ENCODE measurements at places on chromosomes 2 and 18.

GRCh38 chr2:61419129-61419528 is 51.8 kb downstream of the USP34 start:
- DNase-seq = no peak

DNA sequence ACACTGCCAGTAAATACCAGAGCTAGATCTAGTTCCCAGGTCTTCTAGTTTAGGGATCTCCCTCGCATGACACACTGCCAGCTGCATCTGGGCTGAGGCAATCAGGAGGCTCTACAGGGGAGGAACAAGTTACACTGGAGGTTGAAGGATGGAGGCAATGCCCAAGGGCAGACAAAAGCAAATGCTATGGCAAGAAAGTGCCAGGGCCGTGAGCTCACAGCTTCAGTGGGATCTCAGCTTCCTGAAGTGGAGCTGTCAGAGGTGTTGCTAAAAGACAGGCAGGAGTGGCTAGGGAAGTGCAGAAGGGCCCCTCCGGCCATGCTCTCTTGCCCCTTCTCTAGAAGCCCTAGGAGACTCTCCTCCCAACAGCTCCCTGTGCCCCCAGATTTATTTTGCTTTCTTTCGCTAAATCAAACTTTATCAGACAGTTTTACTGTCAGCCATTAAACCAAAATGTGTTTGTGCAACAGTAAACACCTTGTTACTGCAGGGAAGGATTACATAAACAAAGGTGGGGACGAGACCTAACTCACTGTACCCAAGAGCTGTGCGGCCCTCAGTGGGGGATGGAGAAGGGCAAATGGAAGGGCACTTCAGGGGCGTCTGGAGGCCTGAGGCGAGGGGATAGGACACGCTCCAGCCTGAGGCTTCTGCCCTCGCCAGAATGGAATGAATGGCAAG is 39.4 kb upstream of the PKDCC start:
- no peak for DNase-seq

GRCh38 chr2:29920631-29921559 is 491 bp downstream of the ALK start:
- peak; percentile 67 for DNase-seq

GRCh38 chr2:164737612-164738081 is 104.0 kb downstream of the COBLL1 start:
- peak; percentile 88 for DNase-seq

DNA sequence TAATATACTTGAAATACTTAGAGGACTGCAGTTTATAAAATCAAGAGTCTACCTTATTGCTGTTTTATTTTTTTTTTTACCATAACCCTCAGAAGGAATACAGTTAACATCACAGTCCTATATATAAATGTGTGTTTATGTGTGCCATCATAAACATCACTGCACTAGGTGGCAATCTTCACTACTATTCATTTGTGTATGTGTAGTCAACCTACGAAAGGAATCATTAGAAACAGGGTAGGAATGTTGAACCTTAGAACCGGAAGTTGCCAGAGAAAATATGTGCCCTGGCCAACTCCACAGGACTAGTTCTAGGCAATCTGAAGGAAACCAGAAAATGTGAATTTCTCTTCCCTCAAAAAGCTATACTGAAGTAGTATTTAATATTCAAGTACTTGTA is 3.4 kb downstream of the GEN1 start:
- no peak for DNase-seq

GRCh38 chr18:58190842-58191530 is 147.0 kb downstream of the NEDD4L start:
- DNase-seq = peak; percentile 70

GRCh38 chr2:120508567-120509041 is 162.7 kb downstream of the INHBB start:
- DNase-seq = no peak

DNA sequence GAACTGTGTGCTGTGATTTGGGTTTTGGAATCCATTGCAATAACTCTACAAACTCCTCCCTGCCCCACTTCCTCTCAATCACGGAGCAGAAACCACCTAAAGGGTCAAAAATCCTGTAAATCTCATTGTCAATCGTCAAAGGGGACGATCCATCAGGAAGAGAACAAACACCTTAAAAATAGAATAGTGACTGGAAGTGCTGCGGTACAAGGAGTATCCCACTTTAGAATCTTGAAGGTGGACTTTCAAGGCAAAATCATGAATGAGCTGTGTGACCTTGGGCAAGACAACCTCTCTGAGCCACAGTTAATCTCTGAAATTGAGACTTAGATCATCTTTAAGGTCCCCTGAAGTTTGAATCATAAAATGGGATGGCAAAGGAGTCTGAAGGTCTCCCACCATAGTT is 5.9 kb downstream of the PMAIP1 start:
- DNase-seq = no peak

DNA sequence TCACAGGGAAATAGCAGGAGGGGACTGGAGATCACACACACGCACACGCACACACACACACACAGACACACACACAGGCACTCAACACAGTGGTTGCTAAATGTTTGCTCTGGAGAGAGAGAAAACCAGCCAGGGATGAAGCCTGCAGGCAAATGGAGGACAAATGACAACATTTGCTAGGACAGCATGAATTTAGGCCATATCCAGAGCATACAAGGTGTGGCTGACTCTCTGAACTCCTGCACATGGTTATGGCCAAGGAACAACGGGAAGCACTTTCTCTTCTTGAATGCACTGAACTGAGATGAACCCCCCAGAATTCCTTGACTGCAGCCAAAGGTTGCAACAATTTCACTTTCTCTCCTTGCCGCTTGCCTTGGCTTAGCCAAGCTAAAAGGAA is 230.0 kb upstream of the RASGRP3 start:
- no peak for DNase-seq

DNA sequence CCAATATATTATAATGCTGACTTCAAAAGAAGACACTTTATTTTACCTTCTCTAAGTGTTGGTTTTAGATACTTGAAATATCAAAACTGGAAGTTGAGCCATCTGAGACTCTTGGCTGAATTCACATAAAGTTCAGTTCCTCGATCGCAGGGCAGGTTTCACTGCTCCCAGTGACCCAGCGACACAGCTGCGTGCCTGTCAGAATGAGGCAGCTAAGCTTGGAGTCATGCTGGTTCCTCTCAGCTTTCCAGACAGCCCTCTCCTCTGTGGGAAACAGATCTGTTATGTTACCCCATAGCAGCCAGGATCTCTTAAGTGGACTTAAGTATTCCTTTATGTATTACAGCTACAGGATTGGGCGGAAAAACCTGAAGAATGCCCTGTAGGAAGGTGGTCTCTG is 142.8 kb upstream of the ALPP start:
- DNase-seq = peak; percentile 52

DNA sequence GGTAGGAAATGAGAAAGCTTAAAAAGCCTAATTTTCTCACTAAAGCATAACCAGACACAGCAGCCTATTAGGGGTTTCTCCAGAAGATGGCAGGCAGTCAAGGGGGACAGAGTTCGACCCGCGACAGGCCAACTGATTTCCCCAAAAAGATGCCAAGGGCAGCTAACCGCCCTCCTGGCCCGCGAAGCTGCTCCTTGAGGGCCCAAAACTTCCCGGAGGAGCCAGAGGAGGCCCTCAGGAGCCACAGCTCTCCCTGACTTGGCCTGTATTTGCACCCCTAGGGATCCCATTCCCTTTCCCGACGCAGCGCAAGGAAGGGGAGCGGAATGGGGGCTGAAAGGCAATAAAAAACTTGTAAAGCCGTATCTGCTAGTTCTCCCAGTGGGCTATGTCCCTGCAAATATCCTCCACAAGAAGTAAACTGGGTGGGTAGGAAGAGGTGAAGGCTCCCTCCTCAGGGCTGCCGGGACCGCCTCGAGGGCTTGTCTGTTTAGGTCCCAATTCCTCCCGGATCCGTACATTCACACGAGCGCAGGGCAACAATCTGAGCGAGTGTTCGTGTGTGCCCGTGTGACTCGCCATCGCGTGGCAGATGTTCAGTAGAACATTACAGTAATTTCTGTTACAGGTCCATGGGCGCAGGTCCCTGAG is 756 bp upstream of the NAGK start:
- no peak for DNase-seq

DNA sequence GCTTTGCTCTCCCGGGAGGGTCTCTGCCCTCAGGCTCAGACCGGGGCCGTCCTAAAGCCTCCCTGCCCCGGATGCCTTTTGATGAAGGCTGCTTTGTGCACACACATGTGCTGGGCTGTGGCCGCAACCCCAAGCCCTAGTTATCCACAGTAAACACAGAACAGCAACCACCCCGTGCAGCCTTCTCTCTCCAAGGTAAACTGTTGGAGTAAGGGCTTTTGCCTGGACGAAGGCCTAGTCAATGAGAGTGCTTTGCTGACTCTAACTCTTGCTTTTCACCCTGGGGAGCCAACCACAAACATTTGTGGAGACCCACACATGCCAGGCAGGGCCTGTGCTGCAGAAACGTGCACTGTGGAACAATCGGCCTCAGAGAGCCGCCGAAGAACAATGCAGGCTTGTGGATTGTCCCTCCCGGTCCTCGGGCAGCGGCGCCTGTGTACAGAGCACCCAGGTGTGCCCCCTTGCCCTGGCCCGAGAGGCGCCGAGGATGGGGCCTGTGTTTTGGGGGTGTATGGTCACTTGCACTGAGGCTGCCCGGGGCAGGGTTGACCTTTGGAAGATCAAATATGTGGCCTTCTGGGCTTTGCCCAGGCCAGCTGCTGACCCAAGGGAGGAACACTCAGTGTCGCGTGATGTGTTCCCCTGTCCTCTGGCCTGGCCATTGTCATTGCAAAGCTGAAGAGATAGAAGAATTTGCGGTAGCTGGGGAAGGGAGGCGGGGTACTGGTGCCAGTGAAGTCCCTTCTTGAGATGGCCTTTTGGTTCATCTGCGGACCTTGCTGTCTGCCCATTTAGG is 37.0 kb downstream of the CTIF start:
- DNase-seq = no peak

DNA sequence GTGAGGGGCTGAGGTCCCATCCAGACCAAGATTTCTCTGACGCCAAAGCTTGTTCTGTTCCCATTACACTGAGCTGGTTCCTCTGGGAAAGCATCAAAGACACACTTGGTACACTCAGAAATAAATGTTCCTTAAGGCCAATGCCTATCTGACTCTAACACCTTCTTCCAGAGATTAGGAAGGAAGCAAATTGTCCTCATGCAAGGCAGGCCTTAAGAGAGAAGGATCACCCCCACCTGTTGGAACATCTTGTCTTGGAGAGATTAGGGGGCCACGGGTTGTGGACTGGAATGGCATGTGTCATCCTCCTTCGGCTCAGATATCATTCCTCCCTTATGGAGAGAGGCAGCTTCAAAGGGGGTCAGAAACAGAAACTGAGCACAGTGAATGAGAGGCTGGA is 100.2 kb downstream of the ANKRD44 start:
- no peak for DNase-seq

- DNase-seq = no peak
Observed at GRCh38 chr18:21112543-21113105, 1.0 kb upstream of the ROCK1 start.

- no peak for DNase-seq
Observed at GRCh38 chr2:144943293-144943941, 423.5 kb upstream of the ZEB2 start.

DNA sequence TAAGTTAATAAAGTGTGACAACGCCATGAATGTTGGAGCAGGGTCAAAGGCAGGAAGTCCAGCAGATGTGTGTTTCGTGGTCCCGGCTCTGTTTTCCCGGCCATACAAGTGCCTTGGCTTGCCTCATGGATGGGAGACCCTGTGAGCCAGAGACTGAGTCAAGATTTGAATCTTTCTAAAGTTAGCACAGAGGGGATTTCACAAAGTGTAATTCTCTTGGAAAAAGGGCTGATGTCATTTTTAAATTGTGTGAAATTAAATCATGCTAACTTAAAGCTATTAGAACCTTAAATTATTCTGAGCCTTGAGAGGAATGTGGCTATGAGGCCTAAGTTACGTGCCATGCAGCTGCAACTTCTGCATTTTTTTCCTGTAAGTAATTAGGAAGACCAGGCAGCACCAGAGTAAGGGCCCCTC is 38.3 kb upstream of the RALBP1 start:
- DNase-seq = peak; percentile 60

DNA sequence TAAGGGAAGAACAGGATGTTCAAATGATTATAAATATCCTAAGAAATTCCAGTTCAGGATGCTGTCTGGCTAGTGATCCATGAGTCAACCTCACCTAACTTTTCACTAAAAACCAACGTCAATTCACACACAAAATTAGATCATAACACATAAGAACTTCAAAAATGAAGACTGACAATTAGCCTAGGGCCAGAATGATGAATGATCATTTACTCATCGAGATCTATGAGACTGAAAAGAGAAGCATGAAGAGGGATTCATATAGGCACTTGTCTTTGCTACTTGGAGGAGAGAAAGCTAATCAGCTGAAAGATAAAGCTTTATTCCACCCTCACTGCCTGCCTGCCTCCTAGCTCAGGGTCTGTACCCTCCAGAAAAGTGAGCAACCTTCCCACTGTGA is 29.8 kb downstream of the ADD2 start:
- DNase-seq = no peak

DNA sequence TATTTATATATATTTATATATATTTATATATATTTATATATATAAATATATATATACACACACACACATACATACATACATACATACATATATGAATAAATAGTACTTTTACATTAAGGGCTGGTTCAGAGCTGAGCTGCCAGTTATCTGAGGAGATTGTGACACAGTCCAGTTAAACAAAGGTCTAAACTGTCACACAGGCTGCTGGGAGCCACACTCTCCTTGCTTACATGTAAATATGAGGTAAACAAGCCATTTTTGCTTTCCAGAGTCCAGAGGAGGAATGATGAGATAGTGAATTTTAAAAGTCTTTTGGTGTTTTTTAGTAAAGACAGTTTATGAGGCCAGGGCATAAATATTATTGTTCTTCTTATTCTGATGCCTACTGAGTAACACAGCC is 377.5 kb upstream of the PIK3C3 start:
- DNase-seq = no peak

- no peak for DNase-seq
Observed at GRCh38 chr2:196125596-196125995, 45.8 kb downstream of the STK17B start.

DNA sequence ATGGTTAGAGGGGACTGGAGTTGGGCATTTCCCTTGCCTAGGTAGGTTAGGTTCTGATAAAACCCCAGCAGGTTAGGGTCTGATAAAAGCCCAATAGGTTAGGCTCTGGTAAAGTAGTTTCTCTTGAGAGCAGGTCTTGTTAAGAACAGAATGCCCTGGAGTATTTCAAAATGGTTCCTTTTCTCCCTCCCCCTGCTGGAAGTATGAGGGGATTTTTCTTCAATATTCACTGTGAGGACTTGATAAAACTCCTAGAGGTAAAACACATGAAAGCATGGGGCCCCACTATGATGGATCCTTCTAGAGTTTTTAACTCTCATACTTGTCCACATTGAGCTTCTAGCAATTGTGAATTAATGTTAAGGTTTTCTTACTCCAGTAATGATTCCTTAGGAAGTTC is 27.6 kb downstream of the ANKAR start:
- no peak for DNase-seq

DNA sequence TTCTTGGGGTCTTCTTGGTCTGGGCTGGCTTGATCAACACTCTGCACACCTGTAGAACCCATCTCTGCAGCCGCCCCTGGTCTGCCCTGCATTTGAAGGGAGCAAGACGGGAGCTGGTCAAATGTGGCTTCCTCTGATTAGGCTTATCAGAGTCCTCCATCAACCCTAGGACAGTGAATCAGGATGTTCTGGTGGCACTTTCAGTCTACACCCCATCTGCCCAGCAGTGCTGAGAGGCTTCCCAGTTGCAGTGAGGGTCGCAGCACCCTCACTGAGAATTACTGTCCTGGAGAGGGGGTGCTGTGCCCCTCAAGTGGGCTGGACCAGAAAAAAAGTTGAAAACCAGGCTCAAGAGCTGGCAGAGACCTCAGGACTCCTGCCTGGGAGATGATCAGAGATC is 152.9 kb downstream of the DYSF start:
- no peak for DNase-seq

All from eye (tissue), 1 donor.